Colonic mucosa (tissue), 4 donors: ENCODE measurements at places on chromosomes 7 and 10. TPM values are rescaled to one million over a fixed set of nuclear protein-coding genes. Genes with fewer than 3 reads are reported as not detected.
A peak's percentile ranks its signal among the peaks of the same experiment; 100 is the strongest.

GRCh38 chr10:514137-514671 lies 175.3 kb downstream of the DIP2C start:
- no peak overlapping the region for H3K4me3 ChIP-seq
- no peaks in the 10 kb centered on the region for H3K27me3 ChIP-seq
- no peaks in the 10 kb centered on the region for H3K36me3 ChIP-seq
- no peak for DNase-seq

Gene TCAF1
- total RNA-seq = 44.9 TPM

Gene AZGP1
- total RNA-seq = 4.6 TPM

Gene BAG3
- total RNA-seq = 48.9 TPM

Gene COL17A1
- 249 TPM for total RNA-seq

DNA sequence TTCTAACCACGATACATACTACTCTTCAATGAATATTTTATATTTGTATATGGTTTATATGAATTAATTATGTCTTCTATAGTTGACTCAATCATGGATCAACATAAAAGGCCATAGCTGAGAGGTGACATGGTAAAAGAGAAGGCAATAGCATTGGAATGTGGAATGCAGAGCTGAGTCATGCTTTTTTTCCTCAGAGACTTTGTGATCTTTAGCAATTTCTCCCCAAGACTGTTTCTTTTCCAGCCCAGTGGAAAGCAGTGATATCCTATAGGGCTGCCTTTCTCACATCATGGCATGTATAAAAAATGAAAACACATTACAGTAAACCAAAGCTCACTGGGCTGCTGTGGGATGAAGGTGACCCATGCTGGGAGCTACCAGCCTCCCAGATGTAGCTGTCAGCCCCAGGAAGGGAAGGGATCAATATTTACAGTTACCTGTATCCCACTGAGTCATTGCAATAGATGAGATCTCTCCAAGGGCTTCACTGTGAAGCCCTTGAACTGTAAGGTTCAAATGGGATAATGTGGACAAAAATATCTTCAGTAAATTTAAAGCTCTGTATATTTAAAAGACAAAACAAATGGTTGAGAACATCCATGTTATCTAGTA lies 30.2 kb downstream of the SLC39A12 start:
- DNase-seq = no peak
- no peak overlapping the region for H3K27ac ChIP-seq
- H3K36me3 ChIP-seq = no peaks in the 10 kb centered on the region
- no peaks in the 10 kb centered on the region for H3K4me1 ChIP-seq
- no peaks in the 10 kb centered on the region for H3K27me3 ChIP-seq

DNA sequence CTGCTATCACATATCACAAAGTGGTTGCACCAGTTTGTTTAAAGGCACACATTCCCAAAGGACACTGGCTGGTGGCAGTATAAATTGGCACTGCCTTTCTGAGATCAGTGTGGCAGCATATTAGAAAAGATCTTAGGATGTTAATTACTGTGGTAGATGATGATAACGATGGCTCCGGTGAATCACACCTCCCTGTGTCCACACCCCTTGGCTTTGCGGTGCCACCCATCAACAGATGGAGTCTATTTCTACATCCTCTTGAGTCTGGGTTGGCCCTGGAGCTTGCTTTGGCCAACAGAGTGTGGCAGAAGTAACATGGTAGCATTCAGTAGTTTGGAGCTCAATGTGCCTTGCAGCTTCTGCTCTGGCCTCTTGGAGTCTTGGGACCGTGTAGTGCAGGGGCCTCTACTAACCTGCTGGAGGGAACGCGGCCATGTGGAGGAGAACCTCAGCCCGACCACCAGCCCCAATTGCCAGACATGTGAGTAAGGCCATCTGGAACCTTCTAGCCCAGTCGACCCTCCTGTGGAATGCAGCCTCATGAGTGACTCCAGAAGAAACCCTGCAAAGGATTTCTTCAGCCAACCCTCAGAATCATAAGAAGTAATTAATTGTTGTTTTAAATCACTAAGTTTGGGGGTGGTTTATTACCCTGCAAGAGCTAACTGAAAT lies 27.2 kb upstream of the PLEKHA1 start:
- no peaks in the 10 kb centered on the region for H3K36me3 ChIP-seq
- H3K4me3 ChIP-seq = no peak overlapping the region

GRCh38 chr10:117569610-117570390 lies 27.3 kb downstream of the EMX2 start:
- no peak overlapping the region for H3K4me3 ChIP-seq
- no peaks in the 10 kb centered on the region for H3K36me3 ChIP-seq
- no peaks in the 10 kb centered on the region for H3K4me1 ChIP-seq
- H3K27me3 ChIP-seq = peaks cover 5% of the 10 kb centered on the region

Gene RAB11FIP2
- 4.7 TPM for total RNA-seq

DNA sequence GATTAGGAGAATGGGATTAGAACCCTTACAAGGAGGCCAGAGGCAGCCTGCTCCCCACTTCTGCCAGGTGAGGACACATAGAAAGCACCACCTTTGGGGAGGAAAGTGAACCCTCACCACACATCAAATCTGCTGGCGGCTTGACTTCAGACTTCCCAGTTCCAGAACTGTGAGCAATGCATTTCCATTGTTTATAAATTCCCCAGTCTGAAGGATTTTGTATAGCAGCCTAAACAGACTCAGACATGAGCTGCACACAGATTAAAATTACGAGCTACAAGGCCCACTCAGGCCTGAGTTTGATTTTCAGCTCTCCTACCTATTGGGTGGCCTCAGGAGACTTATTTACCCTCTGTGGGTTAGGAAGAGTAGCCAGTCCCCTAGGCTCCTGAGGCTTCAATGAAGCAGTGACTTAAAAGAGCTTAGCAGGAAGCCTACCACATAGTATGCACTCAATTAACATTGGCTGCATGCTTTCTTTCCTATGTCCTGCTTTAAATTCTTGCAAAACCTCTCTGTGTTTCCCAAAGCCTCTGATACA lies 350.7 kb upstream of the ZMIZ1 start:
- no peak for DNase-seq
- H3K4me3 ChIP-seq = no peak overlapping the region
- H3K4me1 ChIP-seq = no peaks in the 10 kb centered on the region
- no peak overlapping the region for H3K27ac ChIP-seq

Gene ERVW-1
- not detected for total RNA-seq

- H3K4me3 ChIP-seq = no peak overlapping the region
- H3K27ac ChIP-seq = no peak overlapping the region
- DNase-seq = no peak
Observed at GRCh38 chr7:4951903-4952636, 6.9 kb downstream of the MMD2 start.

GRCh38 chr10:88156341-88156740 lies 292.9 kb downstream of the PTEN start:
- no peaks in the 10 kb centered on the region for H3K27me3 ChIP-seq
- H3K4me1 ChIP-seq = peaks cover 6% of the 10 kb centered on the region
- H3K27ac ChIP-seq = no peak overlapping the region
- no peaks in the 10 kb centered on the region for H3K36me3 ChIP-seq
- no peak overlapping the region for H3K4me3 ChIP-seq

Gene TWIST1
- not detected for total RNA-seq

- H3K36me3 ChIP-seq = no peaks in the 10 kb centered on the region
- no peak overlapping the region for H3K4me3 ChIP-seq
- no peaks in the 10 kb centered on the region for H3K27me3 ChIP-seq
- H3K27ac ChIP-seq = no peak overlapping the region
Observed at GRCh38 chr10:17460756-17461155, 6.4 kb upstream of the ST8SIA6 start.

GRCh38 chr7:10662982-10663884 lies 310.4 kb upstream of the PHF14 start:
- no peaks in the 10 kb centered on the region for H3K4me1 ChIP-seq
- H3K36me3 ChIP-seq = no peaks in the 10 kb centered on the region
- no peaks in the 10 kb centered on the region for H3K27me3 ChIP-seq
- no peak overlapping the region for H3K27ac ChIP-seq

- DNase-seq = no peak
- H3K4me3 ChIP-seq = peak overlapping the region; percentile 52
- no peaks in the 10 kb centered on the region for H3K36me3 ChIP-seq
- H3K4me1 ChIP-seq = no peaks in the 10 kb centered on the region
Observed at GRCh38 chr7:33129806-33130153, 416 bp downstream of the BBS9 start.

Gene PAX4
- 0.88 TPM for total RNA-seq

DNA sequence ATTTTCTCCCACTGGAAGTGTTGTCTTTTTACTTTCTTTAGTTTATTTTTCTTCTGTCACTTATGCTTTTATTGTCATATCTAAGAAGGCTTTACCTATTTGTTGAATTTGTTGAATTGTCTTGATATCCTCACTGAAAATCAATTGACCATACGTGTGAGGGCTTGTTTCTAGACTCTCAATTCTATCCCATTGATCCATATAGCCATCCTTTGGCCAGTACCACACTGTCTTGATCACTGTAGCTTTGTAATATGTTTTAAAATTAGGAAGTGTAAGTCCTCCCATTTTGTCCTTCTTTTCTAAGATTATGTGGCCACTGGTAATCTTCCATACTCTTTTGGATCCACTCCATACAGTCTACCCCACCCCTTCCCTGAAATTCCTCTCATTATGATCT lies 25.5 kb upstream of the MNX1 start:
- no peak overlapping the region for H3K4me3 ChIP-seq
- H3K36me3 ChIP-seq = no peaks in the 10 kb centered on the region
- DNase-seq = no peak
- no peaks in the 10 kb centered on the region for H3K4me1 ChIP-seq
- H3K27ac ChIP-seq = no peak overlapping the region
- no peaks in the 10 kb centered on the region for H3K27me3 ChIP-seq

- no peak for DNase-seq
- no peak overlapping the region for H3K4me3 ChIP-seq
- no peak overlapping the region for H3K27ac ChIP-seq
- H3K4me1 ChIP-seq = no peaks in the 10 kb centered on the region
- H3K36me3 ChIP-seq = no peaks in the 10 kb centered on the region
Observed at GRCh38 chr7:18806177-18806576, 310.6 kb downstream of the HDAC9 start.

DNA sequence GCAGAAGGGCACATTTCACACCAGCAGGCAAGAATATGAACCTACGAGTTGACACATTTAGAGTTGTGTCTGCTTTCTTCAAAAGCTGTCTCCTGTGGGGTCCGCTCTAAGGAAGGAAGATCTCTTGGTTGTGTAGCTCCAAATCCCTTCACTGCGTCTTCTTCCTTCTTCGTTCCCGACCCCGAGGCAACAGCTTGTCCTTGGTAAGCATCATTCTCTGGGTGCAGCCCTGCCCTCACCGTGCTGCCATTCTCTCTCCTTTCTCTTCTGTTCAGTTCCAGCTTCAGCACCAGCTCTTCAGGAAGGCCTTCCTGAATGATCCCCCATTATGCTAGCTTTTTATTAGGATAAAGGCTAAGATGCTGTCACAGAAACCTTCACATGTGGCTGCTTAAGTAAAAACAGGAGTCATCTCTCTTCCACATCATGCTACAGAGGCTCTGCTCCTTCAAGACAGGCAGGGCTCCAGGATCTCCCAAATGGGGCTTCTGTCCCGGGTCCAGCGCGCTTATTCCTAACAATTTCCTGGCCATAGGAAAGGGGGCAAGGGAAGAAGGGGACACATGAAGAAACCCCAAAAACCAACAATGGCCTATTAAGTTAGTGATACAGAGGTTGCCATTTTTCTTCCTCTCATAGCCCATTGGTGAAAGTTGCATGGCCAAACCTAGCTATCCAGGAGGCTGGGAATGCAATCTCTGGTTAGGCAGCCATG lies 52.2 kb upstream of the SHH start:
- H3K4me1 ChIP-seq = no peaks in the 10 kb centered on the region
- DNase-seq = no peak

Gene GJD4
- not detected for total RNA-seq

Gene GRM3
- not detected for total RNA-seq

- H3K36me3 ChIP-seq = no peaks in the 10 kb centered on the region
Observed at GRCh38 chr7:112266141-112266540, 59.6 kb downstream of the ZNF277 start.

- no peak overlapping the region for H3K27ac ChIP-seq
- no peak overlapping the region for H3K4me3 ChIP-seq
- H3K4me1 ChIP-seq = no peaks in the 10 kb centered on the region
- no peak for DNase-seq
Observed at GRCh38 chr7:55595511-55595910, 23.2 kb upstream of the VOPP1 start.

Gene CPA4
- not detected for total RNA-seq

- peaks cover 20% of the 10 kb centered on the region for H3K4me1 ChIP-seq
- H3K36me3 ChIP-seq = no peaks in the 10 kb centered on the region
- H3K4me3 ChIP-seq = no peak overlapping the region
Observed at GRCh38 chr10:72328045-72328828, 26.5 kb downstream of the DNAJB12 start.

- DNase-seq = no peak
- no peaks in the 10 kb centered on the region for H3K4me1 ChIP-seq
- H3K27me3 ChIP-seq = no peaks in the 10 kb centered on the region
- H3K4me3 ChIP-seq = no peak overlapping the region
Observed at GRCh38 chr10:118816471-118817168, 61.9 kb upstream of the CACUL1 start.

Gene NPTX2
- 1.6 TPM for total RNA-seq

GRCh38 chr10:92328993-92329392 lies 38.0 kb downstream of the MARCHF5 start:
- H3K4me1 ChIP-seq = peaks cover 10% of the 10 kb centered on the region
- no peak overlapping the region for H3K4me3 ChIP-seq
- no peak for DNase-seq
- H3K36me3 ChIP-seq = no peaks in the 10 kb centered on the region
- H3K27me3 ChIP-seq = no peaks in the 10 kb centered on the region
- no peak overlapping the region for H3K27ac ChIP-seq

DNA sequence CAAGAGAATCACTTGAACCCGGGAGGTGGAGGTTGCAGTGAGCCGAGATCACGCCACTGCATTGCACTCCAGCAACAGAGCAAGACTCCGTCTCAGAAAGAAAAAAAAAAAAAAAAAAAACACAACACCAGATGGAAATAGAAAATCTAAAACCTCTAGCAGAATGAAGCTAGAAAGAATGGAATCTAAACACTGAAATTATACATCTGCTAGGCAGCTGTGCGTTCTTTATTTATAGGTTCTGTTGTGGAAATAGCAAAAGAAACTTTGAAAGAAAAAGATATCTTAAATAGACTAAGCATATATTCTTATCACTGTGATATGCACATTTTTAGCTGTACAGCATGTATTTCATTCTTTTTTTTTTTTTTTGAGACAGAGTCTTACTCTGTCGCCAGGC lies 17.1 kb downstream of the BMPR1A start:
- H3K4me1 ChIP-seq = no peaks in the 10 kb centered on the region
- no peak for DNase-seq
- H3K36me3 ChIP-seq = no peaks in the 10 kb centered on the region

DNA sequence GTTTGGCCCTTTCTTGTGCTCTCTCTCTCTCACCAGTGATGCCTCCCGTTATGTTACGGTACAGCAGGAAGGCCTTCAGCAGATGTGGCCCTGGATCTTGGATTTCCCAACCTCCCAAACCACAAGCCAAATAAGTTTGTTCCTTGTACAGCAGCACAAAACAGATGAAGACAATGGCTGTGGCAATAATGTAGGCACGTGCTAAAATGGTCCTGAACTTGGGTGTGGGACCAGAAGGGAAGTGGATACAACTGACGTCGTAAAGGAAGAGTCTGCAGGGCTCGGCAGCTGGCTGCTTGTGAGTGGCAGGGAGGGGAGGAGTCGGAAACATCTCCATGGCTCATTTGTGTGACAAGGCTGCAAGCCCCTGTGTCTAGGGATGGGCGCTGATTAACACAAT lies 26.8 kb downstream of the PROSER2 start:
- H3K4me3 ChIP-seq = no peak overlapping the region
- no peak for DNase-seq
- no peaks in the 10 kb centered on the region for H3K27me3 ChIP-seq
- no peaks in the 10 kb centered on the region for H3K36me3 ChIP-seq
- H3K27ac ChIP-seq = no peak overlapping the region

GRCh38 chr10:7819121-7819460 lies 786 bp downstream of the TAF3 start:
- no peak overlapping the region for H3K27ac ChIP-seq
- no peaks in the 10 kb centered on the region for H3K27me3 ChIP-seq
- peak; percentile 70 for DNase-seq
- no peaks in the 10 kb centered on the region for H3K4me1 ChIP-seq
- peak overlapping the region; percentile 80 for H3K4me3 ChIP-seq
